ENCODE measurements at places on chromosomes 12 and 14.
A peak's percentile ranks its signal among the peaks of the same experiment; 100 is the strongest.

DNA sequence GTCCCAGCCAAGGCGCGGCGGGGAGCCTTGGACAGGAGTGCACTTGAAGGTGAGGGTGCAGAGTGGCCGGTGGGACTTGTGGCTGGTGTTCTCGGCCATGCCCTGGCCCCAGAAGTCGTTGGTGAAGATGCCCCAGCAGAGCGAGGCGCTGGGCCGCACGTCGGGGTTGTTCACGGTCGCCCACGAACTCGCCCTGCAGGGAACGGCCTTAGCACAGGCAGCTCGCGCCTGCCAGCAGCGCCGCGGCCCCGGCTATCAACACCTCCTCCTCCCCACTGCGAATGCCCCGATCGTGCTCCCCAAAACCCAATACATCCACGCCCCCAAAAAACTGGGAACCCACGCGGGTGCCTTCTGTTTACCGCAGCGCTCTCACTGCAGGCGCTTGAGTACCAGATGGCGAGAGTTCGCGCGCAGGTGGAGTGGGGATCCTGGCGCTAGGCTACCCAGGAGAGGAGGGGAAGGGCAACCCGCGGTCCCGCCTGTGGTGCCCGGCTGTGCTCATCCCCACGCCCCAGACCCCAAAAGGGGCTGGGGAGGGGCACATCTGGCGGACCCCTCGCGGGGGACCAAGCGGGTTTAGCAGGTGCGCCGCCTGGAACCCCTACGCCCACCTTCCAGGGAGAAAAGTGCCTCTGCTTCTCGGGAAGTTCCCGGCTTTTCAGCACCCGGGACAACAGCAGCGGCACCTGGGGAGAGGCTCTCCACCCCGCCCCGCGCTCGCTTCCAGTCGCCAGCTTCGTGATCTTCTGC, 386.3 kb upstream of the TMTC1 start:
- DNase-seq = no peak

- DNase-seq = no peak
Observed at GRCh38 chr12:5633106-5633505, 201.2 kb downstream of the NTF3 start.

- no peak for DNase-seq
Observed at GRCh38 chr12:62767946-62768345, 167.0 kb downstream of the PPM1H start.

DNA sequence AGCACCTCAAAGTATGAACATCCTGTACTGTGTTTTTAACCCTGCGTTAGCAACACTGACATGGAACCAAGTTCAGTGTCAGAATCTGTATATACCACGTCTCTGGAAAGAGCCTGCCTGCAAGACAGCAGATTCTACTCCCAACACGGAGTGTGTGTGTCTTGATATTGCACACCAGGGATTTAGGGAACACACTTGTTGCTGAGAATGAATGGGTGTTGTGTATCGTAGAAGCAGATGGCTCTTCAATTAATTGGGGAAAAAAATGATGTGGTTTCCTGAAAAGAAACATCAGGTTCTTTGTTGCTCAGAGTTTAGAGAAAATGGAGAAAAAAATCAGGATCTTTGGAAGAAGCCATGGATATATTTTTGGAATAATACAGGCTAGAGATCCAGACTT, 170.8 kb downstream of the EGLN3 start:
- peak; percentile 89 for DNase-seq

- no peak for DNase-seq
Observed at GRCh38 chr12:111259231-111259630, 109.7 kb downstream of the PHETA1 start.

DNA sequence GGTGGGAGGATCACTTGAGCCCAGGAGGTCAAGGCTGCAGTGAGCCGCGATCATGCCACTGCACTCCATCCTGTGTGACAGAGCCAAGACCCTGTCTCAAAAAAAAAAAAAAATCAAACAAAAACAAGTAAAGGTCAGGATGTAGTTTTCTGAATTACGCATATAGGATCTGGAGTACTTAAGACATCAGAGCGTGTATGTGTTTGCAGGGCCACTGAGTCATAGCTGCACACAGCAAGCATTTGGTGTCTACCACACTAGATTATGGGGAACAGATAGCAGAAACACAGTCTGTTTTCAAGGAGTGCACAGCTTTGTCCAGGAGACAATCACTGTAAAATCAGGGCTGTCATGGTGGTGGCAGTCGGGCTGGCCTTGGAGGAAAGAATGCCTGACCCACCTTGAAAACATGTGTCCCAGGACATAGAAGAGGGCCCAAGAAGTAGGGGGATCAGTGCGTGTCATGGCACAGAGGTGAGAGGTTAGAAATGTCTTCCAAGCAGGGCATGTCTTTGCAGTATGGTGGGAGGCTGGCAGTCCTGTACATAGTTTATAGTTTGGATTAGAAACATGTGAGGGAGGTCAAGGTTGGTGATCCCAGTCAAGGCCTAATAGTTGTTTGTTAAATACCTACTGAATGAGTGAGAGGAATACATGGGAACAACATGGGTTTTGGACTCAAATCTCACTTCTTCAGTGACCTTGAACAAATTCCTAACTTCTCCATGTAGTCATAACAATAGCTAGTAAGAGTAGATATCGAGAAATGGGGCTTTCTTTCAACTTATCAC, 23.6 kb upstream of the C12orf71 start:
- DNase-seq = no peak

DNA sequence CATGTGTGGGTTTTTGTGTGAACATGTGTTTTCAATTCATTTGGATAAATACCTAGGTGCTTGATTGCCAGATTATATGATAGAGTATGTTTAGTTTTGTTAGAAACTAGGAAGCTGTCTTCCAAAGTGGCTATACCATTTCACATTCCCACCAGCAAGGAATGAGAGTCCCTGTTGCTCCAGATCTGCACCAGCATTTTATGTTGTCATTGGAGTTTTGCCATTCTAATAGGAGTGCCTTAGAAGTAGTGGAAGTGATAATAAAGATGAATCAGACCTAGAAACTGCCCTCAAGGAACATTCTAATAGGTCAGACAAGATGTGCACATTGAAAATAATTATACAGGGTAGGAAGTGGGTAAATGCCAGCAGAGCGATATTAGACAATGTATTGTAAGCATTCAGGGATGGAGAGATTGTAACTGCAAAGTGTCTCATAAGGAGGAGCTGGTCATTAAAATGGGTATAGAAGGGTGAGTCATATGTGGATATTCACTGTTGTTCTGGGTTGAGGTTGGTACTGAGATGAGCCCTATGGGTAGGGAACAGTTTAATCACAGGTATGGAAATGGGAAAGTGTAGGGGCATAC, 71.4 kb downstream of the MNAT1 start:
- DNase-seq = no peak

DNA sequence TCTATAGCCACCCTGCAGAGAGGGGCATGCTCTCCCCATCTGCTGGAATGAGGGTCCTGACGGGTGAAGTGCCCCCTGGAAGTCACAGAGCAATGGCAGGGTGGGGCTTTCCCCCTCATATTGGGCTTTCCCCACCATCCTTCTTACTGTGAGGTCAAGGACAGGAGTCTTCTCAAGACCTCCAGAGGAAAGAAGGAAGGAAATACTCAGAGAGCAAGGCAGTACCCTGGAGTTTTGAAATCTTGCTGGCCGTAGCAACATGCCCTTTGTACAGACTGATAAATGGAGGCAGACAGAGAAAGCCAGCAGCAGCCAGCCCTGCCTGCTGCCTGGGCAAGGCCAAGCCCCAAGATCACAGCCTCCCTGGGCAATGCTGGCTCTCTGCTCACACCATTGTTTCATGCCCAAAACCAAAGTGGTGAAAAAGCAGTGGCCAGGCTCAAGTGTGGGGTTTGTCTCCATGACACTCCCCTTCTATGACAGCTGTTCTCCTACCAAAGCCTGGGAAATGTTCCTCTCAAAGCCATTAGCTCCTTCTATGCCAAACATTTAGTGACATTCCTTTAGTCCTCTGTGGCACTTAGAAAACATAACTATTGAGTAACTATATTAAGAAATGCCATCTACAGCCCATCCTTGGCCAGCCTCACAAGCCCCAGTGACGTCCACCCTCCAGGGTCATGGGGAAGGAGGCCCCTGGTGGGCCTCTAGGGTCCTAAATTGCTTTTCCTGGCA, 13.2 kb upstream of the ITPK1 start:
- no peak for DNase-seq

DNA sequence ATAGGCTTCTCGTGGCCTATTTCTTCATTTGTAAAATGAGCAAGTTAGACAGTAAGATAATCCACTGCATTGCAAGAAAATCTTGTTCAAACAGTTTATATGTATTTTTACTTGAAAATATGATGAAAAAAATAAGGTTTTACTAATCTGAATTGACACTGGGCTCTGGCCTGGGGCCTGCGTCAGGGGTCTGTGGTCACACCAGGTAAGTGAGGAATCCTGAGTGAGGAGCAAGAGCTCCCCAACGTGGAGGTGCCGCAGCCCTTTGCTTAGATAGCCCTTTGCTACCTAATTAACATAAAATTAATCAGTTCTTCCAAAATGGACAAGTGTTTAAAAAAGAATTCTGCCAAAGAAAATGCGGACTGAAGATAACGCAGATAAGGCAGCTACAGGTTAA, 39.1 kb upstream of the STAB2 start:
- peak; percentile 42 for DNase-seq

DNA sequence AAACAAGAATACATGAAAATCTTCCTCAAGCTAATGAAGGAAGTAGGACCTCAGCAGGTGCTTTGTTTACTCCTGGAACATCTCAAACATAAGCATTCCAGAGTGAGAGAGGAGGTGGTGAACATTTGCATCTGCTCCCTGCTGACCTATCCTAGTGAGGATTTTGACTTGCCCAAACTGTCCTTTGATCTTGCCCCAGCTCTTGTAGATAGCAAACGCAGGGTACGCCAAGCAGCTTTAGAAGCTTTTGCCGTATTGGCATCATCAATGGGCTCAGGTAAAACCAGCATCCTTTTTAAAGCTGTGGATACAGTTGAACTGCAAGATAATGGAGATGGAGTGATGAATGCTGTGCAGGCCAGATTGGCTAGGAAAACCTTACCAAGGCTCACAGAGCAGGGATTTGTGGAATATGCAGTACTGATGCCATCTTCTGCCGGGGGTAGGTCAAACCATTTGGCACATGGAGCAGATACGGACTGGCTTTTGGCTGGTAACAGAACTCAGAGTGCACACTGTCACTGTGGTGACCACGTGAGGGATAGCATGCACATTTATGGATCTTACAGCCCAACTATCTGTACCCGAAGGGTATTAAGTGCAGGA, 1.9 kb downstream of the TOGARAM1 start:
- DNase-seq = peak; percentile 44

GRCh38 chr14:31692376-31692781, 131.2 kb downstream of the NUBPL start:
- DNase-seq = peak; percentile 76

- DNase-seq = no peak
Observed at GRCh38 chr14:21086908-21087293, 11.6 kb downstream of the ZNF219 start.

DNA sequence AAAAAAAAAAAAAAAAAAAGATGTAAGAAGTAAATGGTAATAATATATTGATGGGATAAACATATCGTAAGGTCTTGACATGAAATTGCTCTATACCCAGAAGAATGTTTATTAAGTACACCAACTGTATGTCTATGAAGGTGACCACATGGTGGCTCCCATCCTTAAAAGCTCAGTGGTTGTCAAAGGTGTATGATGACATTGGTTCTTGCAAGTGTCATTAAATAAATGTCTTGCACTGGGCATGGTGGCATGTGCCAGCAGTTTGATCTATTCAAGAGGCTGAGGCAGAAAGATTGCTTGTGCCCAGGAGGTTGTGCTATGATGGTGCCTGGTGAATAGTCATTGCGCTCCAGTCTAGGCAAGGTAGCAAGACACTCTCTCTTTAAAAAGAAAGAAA, 10.4 kb downstream of the CCT2 start:
- no peak for DNase-seq

All from NCI-H2171 treated with DMSO at 0.1 percent for 48 hours (cell line).